ENCODE measurements at places on chromosomes 6 and 20.

DNA sequence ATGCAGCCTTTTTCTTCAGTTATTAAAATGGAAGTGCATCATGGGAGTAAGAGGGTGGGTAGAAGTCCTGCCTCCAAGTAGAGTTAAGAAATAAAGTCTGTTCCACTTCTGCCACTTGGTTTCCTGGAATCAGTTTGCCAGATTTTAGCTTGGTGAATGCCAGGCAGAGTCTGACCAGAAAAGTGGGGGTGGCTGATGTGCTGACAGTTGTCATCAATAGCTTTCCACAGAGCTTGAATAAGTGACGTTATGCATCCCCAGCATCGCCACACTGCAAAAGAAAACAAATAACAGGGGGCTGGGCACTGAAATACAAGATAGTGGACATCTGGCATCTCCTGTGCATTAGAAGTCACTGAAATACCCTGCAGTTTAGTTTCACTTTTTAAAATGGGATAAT is 30.8 kb upstream of the CEP162 start:
- DNase-seq, result no peak

DNA sequence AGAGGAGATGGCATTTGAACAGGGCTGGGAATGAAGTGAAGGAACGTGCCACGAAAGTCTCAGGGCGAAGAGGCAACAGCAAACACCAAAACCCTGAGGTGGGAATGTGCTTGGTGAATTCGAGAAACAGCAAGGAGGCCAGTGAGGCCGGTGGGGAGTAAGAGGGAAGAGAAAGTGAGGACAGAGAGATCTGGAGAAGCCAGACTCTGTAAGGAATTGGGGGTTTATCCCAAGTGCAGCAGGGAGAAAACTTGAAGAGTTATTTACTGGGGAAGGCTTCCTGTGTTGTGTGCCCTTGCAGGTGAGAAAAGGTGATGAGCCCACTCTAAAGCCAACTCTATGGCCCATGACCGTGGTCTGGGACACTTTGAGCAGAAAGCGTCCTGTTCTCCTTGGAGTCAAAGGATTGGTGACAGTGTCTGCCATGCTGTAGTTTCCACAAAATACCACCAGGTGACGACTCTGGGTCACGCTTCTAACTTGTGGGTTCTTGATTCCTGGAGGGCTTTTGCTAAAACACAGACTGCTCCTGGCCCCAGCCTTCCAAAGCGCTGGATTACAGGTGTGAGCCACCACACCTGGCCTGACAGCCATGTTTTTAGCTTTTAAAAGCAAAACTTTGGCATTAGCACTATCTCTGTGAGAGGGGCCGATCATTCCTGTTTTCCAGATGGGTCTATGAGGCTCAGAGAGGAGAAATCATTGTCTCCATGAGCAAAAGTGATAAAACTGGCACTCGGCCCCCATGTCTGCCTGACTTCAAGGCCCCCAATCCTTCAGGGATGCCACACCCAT is 18.0 kb upstream of the CSNK2A1 start:
- DNase-seq, result peak; percentile 23

DNA sequence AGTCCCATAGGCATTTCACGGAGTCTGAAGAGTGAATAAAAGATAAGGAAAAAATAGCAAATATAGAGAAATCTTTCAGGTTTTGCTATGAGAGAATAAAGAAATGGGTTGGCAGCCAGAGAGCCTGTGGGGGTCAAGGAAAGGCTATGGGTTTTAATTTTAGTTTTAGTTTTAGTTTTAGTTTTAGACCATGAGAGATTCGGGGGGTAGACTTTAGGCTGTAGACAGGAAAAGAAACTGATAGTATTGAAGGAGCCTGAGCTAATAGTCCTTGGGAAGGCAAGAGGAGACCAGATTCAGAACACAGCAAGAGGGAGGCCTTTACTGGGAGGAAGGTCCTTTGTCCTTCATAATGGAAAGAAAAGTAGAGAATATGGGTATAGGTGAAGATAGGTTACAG is 19.3 kb downstream of the DOP1A start:
- DNase-seq, result no peak

GRCh38 chr6:56915832-56916231 is 39.1 kb upstream of the BEND6 start:
- DNase-seq, result no peak

- no peak for DNase-seq
Observed at GRCh38 chr6:43207286-43207685, 22.0 kb downstream of the DNPH1 start.

- peak; percentile 20 for DNase-seq
Observed at GRCh38 chr6:137341681-137342195, 122.6 kb upstream of the IFNGR1 start.

DNA sequence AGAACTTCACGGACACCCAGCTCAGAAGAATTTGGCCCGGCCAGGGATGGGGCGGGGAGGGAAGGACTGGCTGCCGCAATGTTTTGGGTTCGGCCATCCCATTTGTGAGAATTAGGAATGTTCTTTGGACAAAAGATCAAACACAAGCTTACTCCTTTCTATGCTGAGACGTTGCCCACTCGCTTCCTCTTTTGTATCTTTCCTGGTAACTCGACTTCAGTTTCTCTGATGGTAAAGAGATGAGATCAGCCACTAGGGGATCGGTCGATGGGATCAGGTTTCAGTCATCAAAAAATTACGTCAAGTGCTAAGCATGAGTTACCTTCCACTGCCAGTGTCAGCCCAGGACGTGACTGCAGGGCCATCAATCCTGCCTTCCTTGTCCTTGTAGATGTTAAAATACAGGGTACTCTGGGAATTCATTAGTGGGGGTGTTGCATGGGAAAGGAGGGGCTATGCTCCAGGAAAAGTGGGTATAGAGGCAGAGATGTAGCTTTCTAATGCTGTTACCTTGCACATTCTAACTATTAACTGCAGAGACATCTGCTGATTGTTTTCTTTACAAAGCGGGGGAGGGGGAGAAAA is 190.2 kb downstream of the TSHZ2 start:
- no peak for DNase-seq

- DNase-seq, result peak; percentile 33
Observed at GRCh38 chr6:501891-502601, 110.5 kb downstream of the IRF4 start.

DNA sequence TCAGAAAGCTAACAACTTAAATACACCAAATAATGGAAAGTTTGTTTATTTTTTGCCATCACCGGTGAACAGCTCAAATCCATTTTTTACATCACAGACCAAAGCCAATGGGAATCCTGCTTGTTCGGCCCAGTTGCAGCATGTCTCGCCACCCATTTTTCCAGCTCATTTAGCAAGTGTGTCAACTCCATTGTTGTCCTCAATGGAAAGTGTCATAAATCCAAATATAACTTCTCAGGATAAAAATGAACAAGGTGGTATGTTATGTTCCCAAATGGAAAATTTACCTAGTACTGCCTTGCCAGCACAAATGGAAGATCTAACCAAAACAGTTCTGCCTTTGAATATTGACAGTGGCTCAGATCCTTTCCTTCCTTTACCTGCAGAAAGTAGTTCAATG is 65.3 kb upstream of the SMIM8 start:
- DNase-seq, result no peak

DNA sequence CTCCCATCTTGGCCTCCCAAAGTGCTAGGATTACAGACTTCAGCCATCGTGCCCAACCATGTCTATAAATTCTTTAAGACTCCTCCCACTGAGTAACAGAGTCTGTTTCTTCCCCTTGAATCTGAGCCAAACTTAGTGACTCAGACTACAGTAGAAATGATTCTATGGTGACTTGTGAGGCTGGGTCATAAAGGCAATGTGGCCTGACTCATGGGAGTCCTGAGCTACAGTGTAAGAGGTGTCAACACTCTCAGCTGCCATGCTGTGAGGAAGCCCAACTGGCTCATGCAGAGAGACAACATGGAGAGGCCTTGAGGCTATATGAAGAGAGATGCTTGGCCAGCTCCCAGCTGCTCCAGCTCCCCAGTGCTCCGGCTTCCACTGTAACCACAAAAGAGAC is 5.2 kb upstream of the NRSN2 start:
- DNase-seq, result no peak

GRCh38 chr6:11008821-11009220 is 35.3 kb downstream of the ELOVL2 start:
- DNase-seq, result no peak

- peak; percentile 4 for DNase-seq
Observed at GRCh38 chr6:159762681-159763293, 942 bp downstream of the ACAT2 start.

DNA sequence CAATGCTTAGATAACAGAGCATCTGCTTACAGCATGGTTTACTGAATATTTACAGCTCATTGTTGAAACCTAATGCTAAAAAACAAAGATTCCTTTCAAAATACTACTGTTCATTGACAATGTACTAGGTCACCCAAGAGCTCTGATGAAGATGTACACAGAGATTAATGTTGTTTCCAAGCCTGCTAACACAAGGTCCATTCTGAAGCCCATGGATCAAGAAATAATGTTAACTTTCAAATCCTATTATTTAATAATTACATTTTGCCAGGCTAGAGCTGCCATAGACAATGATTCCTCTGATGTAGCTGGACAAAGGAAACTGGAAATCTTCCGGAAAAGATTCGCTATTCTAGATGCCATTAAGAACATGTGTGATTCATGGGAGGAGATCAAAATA is 355.6 kb downstream of the TENT5A start:
- DNase-seq, result no peak

- no peak for DNase-seq
Observed at GRCh38 chr20:17644451-17644850, 37.6 kb downstream of the RRBP1 start.

GRCh38 chr20:64063389-64064144 is 569 bp downstream of the TCEA2 start:
- no peak for DNase-seq

DNA sequence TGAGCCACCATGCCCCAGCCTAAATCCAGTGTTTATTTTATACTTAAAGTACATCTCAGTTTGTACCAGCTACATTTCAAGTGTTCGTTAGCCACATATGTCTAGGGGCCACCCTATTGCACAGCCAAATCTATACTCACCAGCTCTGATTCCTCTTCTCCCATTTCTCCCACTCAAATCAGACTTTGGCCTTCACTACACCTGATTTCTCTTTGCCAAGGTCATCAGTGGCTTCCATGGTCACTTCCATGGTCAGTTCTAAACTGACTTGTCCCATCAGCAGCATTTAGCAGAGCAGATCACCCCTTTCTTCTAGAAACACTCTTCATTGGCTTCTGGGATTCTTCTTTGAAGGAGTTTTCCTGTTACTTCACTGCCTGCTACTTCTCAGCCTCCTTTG is 14.1 kb downstream of the GHRH start:
- no peak for DNase-seq

- DNase-seq, result no peak
Observed at GRCh38 chr6:69105288-69105687, 470.2 kb downstream of the ADGRB3 start.

- DNase-seq, result no peak
Observed at GRCh38 chr6:122751326-122751725, 28.2 kb upstream of the FABP7 start.

- no peak for DNase-seq
Observed at GRCh38 chr20:23114448-23115082, 28.4 kb upstream of the CD93 start.

DNA sequence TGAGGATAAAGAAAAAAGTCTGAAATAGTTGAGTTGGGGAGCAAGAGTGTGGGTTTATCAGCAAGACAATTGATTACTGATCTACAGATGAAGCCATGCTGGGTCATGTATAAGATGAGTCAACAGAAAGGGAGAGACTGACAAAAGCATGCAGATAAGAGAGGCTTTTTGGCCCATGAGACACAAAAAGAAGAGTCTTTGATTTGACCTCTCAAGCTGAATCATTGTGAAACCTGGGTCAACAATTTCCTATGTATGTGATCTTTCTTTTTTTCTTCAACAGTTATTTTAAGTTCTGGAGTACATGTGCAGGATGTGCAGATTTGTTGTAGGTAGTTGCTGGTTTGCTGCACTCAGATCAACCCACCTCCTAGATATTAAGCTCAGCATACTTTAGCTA is 15.9 kb downstream of the RIMS1 start:
- no peak for DNase-seq

GRCh38 chr6:44631968-44632367 is 244.5 kb downstream of the CDC5L start:
- no peak for DNase-seq

DNA sequence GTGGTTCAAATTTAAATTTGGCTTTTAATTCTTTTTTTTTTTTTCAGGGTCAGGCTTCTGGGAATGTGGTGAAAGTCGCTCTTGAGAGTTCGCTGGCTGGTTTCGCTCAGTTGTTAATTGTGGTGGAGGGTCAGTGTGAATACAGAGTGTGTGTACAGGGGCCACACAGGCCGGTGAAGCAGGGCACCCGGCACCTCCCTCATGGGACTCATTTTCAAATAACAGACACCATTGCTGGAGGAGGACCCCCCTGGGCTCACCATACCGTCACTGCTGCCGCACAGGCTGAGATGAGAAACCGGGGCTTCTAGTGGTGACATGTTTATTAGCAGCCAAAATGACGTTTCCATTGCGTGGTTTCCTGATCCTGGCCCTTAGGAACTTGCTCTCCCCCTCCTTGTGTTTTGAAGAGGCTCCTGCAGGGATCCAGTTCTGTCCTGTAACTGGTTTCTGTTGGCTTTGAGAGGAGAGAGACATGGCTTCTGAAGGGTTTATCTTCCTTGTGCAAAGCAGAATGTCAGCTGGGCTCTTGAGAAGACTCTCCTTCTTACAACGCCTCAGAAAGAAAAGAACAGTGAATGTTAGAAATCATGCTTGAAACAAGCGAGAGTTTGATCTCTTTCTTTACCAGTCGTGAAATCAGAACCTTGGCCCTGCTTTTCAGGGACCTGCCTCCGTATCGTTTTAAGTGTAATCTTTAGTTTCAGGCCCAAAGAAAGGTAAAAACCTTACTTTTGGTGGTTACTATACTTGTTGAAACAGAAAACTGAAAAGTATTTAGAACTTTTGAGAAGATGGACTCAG is 37.8 kb downstream of the DUSP22 start:
- no peak for DNase-seq

GRCh38 chr6:32050562-32050961 is 12.3 kb downstream of the CYP21A2 start:
- DNase-seq, result no peak

- DNase-seq, result no peak
Observed at GRCh38 chr20:25007491-25008305, 15.1 kb upstream of the APMAP start.

DNA sequence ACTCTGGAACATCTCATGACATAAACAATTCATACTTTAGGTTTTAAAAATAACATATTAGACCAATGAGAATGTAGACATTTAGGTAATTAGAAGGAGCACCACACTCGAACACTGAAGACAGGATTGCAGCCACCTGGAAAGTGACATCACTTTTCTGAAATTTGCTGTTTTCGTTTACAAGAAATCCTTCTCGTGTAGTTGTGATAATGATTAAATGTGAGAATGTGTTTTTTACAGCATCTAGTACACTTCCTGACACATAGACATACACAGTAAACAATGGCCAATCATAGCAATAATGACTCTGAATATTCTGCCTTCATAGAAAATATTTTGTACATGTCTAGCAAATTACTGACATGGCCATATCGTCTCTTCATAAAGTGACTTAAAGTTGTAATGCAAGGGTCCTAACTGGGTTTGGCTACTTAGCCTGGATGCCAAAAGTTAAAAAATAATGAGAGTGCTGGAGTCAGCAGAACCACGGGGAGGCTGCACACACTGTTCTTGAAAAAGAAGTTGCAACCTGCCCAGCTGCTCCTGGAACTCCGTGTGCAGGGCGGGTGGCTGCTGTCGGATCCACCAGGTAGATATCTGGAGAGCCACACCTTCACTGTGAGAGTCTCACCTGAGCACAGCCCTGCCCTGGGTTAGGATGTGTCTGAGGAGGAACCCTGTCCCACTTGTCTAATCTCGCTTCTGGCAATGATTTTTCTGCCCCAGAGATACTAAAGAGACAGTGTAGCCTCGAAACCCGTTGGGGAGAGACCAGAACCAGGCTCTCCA is 212.9 kb downstream of the QKI start:
- DNase-seq, result no peak

GRCh38 chr6:159467473-159468041 is 225.5 kb downstream of the SOD2 start:
- DNase-seq, result no peak

Data from activated gamma-delta T cell treated with anti-CD3 and anti-CD28 coated beads, Interleukin-2, amount 50 U/mL, for 16 hours (primary cell).